ENCODE measurements at places on chromosomes 4 and X.

- no peak for DNase-seq
These were observed 65.3 kb upstream of the SHISA3 start for GRCh38 chr4:42331914-42332368.

DNA sequence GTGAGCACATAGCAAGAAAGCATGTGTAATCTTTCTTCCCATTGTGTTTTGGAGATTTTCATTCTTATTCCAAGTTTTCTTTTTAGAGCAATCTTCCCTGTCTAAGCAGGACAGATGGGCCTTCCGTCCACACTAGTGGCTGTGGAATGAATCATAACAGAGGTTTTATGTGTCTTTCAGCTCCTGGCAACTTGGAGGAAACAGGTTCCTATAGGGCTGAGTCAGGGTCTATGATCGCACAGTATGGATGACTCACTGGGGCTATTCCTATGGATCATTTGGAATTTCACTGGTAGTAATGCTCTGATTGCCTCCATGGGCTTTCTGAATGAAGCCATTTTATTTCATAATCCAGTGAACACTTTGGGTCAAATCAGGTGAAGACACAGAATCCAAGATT lies 51.8 kb upstream of the CBLL2 start:
- DNase-seq, result peak; percentile 41

DNA sequence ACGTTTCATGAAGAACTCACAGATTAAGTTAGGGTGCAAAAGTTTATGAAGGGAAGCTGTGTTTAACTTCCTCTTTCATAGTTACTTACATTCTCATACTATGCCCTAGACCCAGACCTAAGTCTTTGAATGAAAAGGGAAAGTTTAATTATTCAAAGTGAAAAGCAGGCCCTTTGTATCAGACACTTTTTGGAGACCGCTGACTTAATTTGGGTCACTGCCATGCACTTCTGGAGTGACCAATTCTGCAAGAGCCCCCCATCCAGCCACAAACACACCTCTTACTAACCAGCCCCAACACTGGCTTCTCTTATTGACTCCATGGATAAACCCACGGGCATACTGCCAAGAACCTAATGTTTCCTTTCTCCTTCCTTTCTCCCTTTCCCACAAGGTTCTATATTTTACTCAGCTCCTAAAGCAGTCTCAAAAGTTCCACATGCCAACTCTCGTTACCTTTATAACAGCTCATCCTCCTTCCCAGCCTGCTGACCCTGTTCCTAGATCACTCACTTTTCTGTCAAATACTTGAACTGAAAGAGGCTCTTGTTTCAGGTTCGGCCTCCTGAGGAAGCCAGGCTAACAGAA lies 34.5 kb downstream of the ABCE1 start:
- DNase-seq, result no peak

GRCh38 chrX:130395341-130395740 lies 6.4 kb upstream of the RBMX2 start:
- DNase-seq, result no peak

DNA sequence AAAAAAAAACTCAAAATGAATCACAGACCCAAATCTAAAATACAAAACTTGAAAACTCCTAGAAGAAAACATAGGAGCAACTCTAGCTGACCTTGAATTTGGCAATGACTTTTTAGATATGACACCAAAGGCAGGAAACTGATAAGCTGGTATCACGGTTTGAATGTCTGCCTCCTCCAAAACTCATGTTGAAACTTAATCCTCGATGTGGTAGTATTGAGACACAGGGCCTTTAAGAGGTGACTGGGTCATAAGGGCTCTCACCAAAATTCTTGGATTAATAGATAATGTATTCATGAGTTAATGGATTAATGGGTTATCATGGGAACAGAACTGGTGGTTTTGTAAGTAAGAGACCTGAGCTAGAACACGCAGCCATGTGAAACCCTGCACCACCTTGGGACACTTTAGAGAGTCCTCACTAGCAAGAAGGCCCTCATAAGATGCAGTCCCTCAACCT lies 40.5 kb downstream of the FRYL start:
- DNase-seq, result no peak

DNA sequence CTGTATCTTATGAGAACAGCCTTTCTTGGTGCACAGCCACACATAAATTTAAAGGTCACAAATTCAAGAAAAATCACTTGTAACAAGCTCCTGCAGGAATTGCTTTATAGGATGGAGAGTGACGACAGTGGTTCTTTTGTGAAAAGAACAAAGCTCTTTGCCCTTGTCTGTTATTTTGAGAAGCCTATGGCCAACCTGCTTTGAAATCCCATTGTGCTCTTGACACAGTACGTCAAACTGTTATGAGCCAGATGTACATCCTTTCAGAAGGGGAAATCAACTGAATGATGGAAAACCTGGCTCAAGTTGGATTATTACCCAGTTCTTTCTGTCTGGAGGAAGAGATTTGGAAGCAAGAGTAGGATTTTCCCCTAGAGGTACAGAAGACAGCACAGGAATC lies 1454.2 kb downstream of the ARAP2 start:
- DNase-seq, result no peak

DNA sequence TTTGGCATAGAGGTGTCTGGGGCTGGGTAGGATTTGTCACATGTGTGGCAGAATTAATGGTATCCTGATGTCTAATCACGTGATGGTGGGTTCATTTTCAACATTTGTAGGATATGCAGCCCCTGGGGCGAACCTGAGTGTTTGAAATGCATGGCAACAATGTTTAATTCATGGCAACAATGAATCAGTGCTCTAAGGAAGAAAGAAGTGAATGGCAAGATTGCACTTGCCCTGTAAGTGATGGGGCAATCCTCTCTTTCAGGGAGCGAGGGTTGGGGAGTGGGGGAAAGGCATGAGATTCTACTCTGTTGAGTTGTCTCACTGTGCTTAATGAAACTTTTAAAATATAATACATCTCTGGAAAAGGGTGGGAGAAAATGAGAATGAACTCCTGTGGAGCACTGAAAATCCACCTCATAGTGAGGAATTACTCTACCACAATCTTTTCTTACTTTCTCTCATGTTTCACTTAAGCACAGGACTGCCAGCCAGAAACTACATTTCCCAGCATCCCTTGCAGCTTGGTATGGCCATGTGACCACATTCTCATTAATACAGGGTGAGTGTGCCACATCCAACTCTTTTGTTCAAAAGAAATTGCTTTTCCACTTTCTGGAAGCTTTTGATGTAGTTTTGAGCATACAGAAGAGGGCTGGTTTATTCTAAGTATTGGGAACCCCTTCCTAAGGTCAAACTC lies 64.0 kb upstream of the PGM2 start:
- DNase-seq, result no peak

DNA sequence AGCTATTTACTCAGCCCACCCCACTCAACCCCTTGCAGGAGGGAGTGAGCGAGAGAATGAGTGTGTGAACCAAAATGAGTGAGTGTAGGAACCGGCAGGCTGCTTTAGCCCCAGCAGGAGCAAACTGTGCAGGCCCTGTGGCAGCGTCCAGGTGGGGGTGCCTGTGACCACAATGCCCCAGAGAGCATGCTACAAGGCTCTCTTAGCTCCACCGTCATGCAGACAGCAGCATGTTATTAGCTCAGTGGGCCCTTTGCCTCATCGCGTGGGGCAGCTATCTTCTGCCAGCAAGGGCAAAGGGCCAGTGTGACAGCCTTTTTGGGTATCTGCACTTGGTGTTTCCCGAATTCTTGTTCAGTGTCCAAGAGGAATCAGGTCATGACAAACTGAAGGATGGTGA lies 271.3 kb downstream of the GPM6A start:
- DNase-seq, result no peak

- DNase-seq, result no peak
These were observed 102.0 kb downstream of the ARSF start for GRCh38 chrX:3143043-3143799.

- DNase-seq, result peak; percentile 43
These were observed 670.3 kb upstream of the FAM241A start for GRCh38 chr4:111475001-111475400.

DNA sequence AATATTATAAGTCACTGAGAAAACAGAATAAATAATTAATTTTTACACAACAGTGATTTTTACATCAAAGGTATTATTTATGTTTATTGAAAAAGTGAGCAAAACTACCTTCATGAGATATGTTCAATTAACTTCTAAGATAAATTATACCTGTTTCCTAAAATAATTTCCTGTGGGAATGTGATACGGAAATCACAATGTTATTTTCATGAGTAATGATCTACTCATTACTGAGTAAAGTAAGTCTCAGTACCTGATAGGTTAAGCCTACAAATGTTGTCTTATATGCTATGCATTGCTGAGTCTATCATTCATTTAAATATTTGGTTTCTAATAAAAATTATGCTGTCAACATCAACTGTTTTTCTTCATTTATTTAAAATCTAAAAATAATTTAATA lies 324.0 kb downstream of the STPG2 start:
- DNase-seq, result no peak

DNA sequence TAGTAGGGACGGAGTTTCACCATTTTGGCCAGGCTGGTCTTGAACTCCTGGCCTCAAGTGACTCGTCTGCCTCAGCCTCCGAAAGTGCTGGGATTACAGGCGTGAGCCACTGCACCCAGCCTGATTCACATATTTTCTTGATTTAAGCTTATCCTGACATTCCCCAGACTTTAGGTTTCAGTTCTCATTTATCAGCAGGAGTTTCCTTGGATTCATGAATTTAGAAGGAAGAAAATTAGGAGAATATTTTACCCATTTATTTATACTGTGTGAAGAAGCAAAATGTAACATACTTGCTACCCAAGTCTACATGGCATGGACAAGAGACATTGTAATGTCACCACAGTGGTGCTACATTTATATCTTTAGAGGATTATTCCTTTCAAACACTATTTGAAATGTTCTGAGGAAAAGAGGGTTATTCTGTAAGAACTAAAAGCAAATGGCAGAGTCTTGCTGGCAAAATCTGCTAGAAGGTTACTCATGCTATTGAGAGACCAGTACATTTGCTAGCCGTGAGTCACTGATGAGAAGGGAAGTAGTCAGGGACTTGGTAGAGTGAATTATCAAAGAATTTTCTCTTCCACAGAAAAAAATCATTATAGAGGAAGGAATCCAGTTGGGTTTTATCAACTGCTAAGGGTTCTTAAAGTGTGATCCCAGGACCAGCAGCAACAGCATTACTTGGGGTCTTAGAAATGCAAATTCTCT lies 26.1 kb upstream of the CFAP299 start:
- peak; percentile 85 for DNase-seq

DNA sequence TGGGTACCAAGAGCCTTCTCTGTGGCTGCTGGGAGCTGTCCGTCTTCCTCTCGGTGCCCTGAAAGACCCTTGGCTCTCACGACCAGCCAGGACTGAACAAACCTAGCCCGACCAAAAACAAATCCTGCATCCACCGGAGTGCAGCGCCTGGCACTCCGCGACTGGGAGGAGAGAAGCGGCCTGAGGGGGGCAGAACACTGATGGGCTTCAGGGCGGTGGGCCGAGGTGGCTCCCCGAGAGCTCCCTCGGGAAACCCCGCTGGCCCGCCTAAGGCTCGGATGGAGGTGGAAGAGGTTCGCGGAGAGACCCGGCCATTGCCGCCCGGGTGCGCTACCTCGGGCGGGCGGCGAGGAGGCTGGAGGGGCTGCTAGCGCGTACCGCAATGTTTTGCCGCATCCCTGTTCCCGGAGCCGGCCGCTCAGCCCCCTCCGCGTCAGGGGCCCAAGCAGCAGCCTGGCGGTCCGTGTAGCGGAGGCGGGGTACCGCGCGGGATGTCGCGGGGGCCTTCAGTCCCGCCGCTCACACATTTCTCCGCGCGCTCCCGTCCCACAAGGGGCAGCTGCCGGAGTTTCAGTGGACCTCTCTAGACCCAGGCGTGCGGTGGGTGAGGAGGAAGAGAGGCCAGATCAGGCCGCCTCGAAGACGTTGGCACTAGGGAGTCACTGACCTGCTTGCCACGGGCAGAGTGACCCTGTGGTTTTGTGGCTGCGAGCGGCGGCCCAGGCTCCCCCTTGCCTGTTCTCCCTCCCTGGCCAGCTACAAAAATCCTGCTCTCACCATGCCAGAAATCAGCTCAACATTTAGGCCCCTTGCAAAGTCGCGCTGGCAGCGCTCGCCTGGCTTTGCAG lies 2.2 kb downstream of the SLITRK4 start:
- DNase-seq, result no peak

DNA sequence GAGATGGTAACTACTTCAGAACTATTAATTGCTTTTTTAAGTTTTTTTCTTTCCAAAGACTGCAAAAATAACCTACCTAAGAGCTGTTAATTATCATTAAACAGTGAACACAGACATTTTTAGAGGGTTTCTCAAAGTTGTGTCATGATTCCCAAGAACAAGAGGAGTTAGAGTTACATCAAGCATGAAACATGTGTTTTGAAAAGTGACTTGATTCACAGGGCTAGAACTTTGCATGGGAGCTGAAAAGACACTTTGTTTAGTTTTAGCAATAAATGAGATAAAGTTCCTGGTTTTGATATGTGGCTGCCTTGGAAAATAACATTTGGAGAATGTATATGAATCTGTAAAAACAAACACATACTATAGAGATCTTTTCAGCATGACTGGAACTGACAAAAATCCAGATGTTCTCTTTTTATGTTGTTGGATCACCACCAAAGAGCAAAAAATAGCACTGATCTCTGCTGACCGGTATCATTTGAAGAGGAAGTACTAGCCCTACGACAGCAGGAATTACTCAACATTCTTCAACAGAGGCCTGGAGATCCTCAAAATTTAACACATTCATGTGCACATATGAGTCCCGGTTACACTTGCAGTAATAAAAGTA lies 173.0 kb upstream of the PCDH18 start:
- peak; percentile 94 for DNase-seq

DNA sequence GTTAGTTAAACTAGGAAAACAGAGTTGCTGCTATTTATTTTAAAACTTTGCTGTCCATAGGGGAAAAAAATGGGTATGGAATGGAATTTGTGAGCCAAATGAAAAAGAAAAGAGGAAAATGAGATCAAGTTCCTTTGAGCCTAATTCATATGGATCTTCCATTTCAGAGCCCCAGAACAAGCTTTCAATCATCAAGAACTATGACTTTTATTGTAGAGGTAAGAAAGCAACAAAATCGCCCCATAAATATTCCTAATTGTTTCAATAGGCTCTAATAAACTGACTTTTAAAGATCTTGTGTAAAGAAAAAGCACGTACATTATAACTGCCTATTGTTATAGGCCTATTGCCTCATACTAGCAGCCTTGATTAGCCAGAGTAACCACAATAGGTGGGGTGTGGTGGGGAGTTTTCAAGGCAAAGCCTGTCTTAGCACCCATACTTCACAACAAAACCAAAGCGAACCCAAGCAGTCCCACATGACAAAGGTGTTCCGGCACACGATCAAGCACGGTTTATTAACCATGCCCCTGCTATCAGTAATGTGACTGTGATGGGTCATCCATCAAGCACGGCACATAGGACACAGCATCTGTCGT lies 44.4 kb downstream of the RBM47 start:
- DNase-seq, result no peak

DNA sequence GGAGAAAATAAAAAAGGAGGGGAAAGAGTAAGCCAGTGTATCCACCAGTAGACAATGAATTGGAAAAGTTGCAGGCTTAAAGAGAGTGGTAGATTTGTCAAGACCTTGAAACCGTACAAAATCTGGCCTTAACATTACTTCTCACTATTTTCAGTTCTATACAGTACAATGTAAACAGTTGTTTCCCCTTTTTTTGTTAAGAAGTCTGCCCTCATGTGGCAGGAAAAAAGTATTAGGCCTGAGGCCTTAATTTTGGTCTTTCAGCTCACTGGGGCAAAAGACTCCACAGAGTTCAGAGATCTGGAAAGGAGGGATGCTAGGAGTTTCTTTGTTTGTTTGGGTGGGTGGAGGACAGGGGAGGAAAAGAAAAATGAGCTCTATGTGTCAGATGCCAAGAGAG lies 92.8 kb upstream of the CCDC160 start:
- DNase-seq, result peak; percentile 65
